ENCODE measurements at places on chromosomes 2 and 18. TPM values are rescaled to one million over a fixed set of nuclear protein-coding genes. Genes with fewer than 3 reads are reported as not detected.

Gene PPP1R7
- polyA plus RNA-seq, result 115 TPM

DNA sequence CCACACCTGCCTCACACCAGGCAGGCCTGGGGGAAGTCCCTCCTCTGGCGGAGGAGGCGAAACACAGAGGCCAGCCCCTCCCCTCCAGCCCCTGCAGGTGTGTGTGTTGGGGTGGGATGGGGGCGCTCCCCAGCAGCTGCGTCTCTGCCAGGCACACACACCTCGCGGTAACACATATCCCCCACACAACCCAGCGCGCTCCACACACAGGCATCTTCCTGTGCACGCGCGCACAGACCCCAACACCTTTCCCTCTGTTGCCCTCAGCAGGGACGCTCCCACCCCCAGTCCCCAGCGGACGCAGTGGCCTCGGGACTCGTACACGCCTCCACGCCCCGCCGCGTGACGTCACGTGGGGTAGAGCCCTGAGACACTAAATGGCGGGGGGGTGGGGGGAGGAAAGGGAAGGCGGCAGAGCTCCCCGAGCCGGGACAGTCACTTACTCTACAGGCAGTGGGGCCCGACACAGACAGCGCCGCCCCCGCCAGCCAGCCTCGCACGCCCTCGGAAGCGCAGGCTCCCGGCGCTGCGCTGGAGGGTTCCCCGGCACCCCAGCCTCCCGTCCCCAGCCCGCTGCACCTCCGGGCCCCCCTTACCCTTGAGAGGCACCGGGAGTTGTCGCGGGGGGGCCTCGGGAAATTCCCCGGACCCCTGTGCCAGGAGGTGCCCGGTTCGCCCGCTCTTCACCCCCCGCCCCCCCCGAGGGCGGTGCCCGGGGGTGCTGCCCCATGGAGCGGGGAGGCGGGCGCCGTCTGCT, at the start of gene WNT10A:
Gene WNT10A (plus strand): TSS at position 751 of the 757 bp plus-strand sequence. CDS start 144 bp downstream, outside the sequence.
- peak within 1 kb of the TSS; percentile 99 for H3K27ac ChIP-seq
- peak; percentile 95 for DNase-seq
- H3K27me3 ChIP-seq, result peaks cover 9% of the 10 kb centered on the region
- peaks cover 56% of the 10 kb centered on the region for H3K4me1 ChIP-seq
- H3K36me3 ChIP-seq, result no peaks in the 10 kb centered on the region

- H3K4me3 ChIP-seq, result no peak overlapping the region
- no peaks in the 10 kb centered on the region for H3K36me3 ChIP-seq
- peak overlapping the region; percentile 84 for H3K27ac ChIP-seq
- H3K4me1 ChIP-seq, result peaks cover 36% of the 10 kb centered on the region
- no peaks in the 10 kb centered on the region for H3K27me3 ChIP-seq
Measured at GRCh38 chr18:56238576-56238975, 399.8 kb downstream of the TXNL1 start.

DNA sequence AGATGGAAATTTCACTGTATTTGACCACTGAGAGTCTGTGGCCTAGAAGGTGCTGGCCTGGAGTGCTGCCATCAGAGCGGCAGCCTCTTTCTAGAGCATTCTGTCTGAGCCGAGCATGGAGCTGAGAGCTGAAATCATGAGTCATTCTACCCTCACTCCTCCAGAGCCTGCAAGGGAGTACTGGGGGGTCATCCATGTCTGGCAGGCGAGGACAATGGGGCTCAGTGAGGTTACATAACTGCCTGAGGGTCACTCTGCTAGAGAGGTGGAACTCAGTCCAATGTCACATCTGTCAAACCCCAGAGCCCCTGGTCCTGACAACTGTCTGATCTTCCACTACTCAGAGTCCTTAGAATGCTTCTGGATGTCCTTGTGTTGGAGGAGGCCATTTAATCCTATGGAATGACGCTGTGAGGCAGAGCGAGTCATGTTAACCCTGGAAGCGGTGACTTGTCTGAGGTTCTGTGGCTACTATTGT, 65.3 kb downstream of the HAUS1 start:
- H3K27ac ChIP-seq, result peak overlapping the region; percentile 92
- H3K27me3 ChIP-seq, result no peaks in the 10 kb centered on the region
- H3K4me1 ChIP-seq, result peaks cover 39% of the 10 kb centered on the region
- no peaks in the 10 kb centered on the region for H3K36me3 ChIP-seq
- no peak for DNase-seq

Gene DNAH7
- not detected for polyA plus RNA-seq

- H3K27ac ChIP-seq, result no peak overlapping the region
- peaks cover 9% of the 10 kb centered on the region for H3K27me3 ChIP-seq
- no peaks in the 10 kb centered on the region for H3K4me1 ChIP-seq
Measured at GRCh38 chr2:166179201-166179600, 51.4 kb upstream of the SCN1A start.

Gene KCNS3
- polyA plus RNA-seq, result 0.24 TPM

Gene CPS1
- polyA plus RNA-seq, result not detected

- no peak for DNase-seq
- H3K27me3 ChIP-seq, result no peaks in the 10 kb centered on the region
- no peaks in the 10 kb centered on the region for H3K36me3 ChIP-seq
- peaks cover 50% of the 10 kb centered on the region for H3K4me1 ChIP-seq
- peak overlapping the region; percentile 87 for H3K4me3 ChIP-seq
Measured at GRCh38 chr2:213152065-213152794, 818 bp upstream of the IKZF2 start.

Gene INHA
- polyA plus RNA-seq, result not detected

Gene C2orf49
- 14.8 TPM for polyA plus RNA-seq

DNA sequence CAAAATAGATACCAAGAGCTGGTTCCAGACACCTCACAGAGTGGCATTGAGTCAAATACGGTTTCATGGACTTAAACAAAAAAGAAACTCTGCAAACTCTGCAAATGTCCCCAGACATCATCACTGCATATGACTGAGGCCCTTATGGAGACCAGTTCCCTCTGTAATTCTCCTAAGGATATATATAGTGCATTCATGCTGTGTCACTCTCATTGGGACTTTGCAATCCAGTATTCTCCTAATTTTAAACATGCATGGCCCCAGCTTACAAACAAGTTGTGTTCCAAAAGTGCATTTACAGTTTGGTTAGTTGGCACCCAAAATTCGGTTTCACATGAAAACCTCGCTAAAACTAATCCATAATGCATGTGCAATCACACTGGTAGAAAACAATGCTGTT, 18.6 kb upstream of the INO80C start:
- no peak overlapping the region for H3K4me3 ChIP-seq
- H3K27ac ChIP-seq, result no peak overlapping the region
- no peaks in the 10 kb centered on the region for H3K27me3 ChIP-seq
- no peak for DNase-seq

GRCh38 chr18:8938817-8939216, 163.7 kb upstream of the NDUFV2 start:
- H3K27me3 ChIP-seq, result no peaks in the 10 kb centered on the region
- H3K4me3 ChIP-seq, result peak overlapping the region; percentile 36
- H3K27ac ChIP-seq, result peak overlapping the region; percentile 92
- no peaks in the 10 kb centered on the region for H3K36me3 ChIP-seq
- peaks cover 26% of the 10 kb centered on the region for H3K4me1 ChIP-seq

DNA sequence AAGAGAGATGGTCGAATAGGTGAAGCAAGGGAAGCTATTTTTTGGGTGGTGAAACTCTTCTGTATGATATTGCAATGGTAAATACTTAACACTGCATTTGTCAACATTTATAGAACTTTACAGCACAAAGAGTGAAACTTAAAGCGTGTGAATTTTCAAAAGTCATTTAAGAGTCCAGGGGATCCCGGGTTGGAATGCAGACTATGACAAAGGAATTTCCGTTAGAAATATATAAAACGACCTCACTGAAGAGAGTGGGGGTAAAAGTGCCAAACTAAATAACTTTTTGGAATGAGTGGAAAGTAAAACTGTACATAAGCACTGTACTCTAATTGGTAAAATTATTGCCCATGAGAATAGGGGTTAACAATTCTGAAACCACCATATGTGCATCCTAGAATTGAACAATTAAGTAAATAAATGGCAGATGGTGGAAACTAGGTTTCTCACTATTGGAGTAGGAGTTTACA, 191.0 kb upstream of the FN1 start:
- no peak overlapping the region for H3K27ac ChIP-seq
- H3K4me1 ChIP-seq, result no peaks in the 10 kb centered on the region
- no peaks in the 10 kb centered on the region for H3K27me3 ChIP-seq
- no peaks in the 10 kb centered on the region for H3K36me3 ChIP-seq
- H3K4me3 ChIP-seq, result no peak overlapping the region

Data from naive B cell (primary cell).